ENCODE measurements at places on chromosomes 1 and 21.

- peak; percentile 58 for DNase-seq
Measured at GRCh38 chr1:207863893-207864535, 46.9 kb downstream of the CD34 start.

- DNase-seq: no peak
Measured at GRCh38 chr1:155007251-155007828, 4.7 kb downstream of the ZBTB7B start.

DNA sequence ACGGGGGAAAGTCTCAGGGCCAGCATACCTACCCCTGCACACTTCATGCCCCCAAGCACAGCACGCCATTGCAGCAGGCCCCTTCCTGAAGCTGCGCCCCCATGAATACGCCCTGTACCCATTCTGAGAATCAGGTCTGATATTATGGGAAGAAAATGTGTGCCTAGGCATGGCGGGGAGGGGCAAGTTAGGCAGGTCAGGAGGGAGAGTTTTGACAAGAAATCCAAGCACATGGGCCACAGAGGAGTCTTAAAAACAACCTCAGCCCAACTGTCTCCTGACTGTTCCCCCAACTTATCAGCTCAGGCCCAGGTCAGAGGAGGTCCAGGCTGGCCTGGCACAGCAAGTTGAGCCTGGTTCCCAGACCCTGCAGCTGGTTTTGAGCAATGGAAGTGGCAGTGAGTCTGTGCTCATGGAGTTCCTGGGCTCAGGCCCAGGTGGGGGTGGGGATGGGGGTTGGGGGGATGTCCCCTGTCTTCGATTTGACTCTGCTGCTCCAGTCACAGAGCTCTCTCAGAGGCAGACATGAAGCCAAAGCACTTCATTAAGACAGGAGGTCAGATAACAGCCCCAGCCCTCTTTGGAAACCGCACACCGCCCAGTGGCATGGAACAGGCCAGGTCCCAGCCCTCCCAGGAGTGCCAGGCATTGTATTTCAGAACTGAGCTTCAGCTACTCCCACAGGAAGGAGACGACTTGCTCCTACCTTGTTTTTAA, 20.6 kb upstream of the BCAR3 start:
- DNase-seq: no peak

DNA sequence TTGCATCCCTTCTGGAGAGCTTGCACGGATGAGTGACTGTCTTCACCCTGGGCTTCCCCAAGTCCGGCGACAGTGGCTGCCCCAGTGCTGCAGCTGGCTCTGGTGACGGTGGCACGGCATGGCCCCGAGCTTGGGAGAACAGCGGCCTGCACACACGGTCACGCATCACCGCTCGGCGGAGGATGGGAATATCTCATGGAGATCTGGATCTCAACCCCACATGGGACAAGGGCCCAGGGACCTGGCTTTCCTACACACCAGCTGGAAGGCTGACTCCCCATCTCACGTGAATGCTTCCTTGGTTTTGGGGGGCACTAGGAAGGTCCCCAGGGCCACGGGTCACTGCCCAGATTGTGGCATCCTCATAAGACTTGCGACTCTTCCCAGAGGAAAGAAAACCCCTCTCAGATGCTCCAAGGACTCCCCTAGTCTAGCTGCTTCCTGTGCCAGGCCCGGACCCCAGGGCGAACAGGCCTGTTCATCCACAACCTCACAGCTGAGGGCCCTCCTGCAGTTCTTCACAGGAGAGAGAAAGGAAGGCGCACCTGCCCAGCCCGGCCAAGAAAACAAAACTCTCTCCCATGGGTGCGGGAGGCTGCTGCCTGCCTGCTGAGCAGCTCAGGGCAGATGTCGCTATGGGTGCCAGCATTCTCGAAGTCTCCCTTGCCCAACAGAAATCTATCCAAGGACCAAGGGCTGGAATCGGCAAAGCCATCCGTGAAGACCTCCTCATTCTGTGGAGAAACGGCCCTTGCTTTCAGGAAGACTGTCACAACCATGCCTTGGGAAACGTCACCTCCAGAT, 9.9 kb downstream of the CFAP410 start:
- no peak for DNase-seq

DNA sequence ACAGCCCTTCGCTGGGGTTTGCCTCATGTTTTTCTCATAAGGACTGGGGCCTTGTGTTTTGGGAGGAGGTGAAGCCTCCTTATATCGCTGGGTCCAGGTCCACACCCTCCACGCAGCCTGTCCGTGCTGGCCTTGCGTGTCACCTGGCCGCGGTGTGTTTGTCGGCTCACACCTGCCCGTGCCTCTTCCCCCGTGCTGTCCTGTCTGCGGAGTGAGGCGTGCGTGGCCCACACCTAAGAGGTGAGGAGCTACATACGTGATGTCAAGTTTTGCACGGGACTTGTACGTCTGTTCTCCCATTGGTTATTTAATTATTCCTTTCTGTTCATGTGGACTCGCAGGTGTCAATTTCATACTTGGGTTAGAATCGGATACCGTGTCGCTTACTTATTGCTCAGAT, 30.7 kb downstream of the PRKCZ start:
- no peak for DNase-seq

DNA sequence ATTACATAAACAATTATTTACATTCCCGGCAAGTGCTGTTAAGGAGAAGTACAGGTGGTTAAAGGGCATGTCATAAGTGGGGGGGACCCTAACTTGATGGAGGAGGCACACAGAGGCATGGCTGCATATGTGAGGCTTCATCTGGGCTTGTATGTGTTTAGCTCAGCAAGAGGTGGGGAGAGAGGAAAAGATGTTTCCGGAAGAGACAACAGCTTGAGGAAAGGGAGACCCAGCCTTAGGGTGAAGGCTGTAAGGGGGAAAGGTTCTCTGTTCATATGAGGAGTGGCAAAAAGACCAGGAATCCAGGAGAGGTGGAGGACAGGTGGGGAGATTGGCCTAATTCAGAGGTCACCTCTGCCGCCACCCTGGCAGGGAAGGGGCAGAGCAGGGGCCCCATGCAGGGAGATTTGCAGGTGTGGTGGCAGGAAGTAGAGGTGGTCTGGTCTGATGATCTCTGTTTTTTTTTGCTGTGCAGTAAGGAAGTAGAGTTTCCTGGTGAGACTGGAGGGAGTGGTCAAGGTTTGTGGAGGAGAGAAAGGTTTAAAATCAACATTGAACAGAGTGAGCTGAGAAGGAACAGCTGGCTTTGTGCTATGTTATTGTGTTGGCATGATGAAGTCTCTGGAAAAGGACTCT, 9.0 kb downstream of the TRAF5 start:
- peak; percentile 44 for DNase-seq

- DNase-seq: no peak
Measured at GRCh38 chr1:82578086-82578726, 777.5 kb downstream of the ADGRL2 start.
